NCI-H1048 (cell line): ENCODE measurements at places on chromosomes 5 and 9.

- no peak for DNase-seq
These were observed 16.8 kb downstream of the ANKH start for GRCh38 chr5:14854799-14855198.

GRCh38 chr5:109191153-109191558 lies 218.6 kb downstream of the PJA2 start:
- DNase-seq: no peak

GRCh38 chr5:100901821-100902341 lies 1.2 kb downstream of the ST8SIA4 start:
- DNase-seq: no peak

DNA sequence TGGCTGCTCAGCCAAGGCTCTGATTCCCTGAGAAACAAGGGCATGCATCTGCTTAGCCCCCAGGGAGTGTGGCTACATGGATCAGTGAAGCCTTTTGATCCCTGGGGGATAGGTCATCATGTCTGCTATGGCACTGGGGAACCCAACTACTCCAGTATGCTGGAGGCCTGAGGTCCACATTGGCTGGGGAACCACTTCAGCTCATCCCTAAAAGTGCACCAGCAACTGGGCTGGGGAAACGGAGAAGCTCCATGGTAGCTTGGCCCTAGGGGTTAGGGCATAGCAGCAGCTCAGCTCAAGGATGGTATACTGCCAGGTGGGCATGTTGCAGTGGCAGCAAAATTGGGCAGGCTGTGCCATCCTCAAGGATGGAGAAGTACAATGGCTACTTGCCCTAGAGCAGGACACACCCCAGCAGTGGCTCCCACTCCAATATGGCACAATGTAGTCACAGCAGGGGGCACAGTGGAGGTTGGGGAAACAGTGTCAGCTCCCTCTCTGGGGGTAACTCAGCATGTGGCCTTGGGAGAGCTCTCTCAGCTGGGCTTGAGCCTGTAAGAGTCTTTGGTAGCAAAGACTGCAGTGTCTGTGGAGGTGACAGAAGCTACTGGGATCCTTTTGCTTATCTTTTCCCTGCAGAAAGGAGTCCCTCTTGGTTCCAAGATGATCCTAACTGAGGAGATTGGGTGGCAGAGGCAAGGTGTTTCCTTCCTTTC lies 111.5 kb upstream of the FSTL4 start:
- DNase-seq: no peak

GRCh38 chr5:145347026-145347616 lies 488.0 kb downstream of the PRELID2 start:
- DNase-seq: no peak

GRCh38 chr9:109910671-109911518 lies 130.9 kb downstream of the PALM2AKAP2 start:
- no peak for DNase-seq

DNA sequence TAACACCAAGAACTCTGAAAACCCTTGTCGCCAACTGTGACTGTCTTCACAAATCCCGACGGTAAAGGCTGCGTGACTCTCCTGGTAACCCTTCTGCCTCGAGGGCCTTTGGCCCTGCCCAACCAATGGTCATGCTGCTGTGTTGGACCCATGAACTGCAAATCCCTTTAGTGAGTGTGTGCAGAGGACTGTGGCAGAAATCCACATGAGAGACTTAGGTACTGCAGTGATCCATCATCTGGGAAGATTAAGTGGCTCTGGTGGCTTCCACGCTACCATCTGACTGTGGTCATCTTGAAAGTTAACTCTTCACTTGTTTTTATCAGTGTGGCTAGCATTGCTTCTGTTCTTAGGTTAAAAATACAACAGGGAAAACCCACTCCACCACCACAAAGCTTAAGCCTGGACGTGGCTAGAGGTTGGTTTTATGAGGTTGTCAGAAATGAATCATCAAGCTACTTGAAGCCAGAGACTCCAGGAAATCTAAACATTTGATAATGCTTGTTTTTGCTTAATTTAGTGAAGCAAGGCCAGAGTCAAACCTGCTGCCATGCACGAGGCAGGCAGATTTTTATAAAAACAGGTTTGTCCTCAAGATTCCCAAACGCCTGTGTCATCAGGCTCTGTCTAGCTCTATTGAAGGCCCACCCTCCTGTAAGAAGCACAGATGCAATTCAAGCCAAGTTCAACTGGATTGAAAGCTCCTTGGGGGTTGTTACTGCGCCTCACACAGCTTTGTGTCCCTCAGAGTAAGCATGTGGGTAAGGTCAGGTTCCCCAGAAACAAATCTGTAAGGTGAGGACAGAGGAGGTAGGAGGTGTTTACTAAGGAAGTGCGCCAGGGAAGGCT lies 52.7 kb upstream of the ERCC6L2 start:
- DNase-seq: no peak

GRCh38 chr9:77616191-77616590 lies 31.9 kb downstream of the GNA14 start:
- DNase-seq: no peak

DNA sequence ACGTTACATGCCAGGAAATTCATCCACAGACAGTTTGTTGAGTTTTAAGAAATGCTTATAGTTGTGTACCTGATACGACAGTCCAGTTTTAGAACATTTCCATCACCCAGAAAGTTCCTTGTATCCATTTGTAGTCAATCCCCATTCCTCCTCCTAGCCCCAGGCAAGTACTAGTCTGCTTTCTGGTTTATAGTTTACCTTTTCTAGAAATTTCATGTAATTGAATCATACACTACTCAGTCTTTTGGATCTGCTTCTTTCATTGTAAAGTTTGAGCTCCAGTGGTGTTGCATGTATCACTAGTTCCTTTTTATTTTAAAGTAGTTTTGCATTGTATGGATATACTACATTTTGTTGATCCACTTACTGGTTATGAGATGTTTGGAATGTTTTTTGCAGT lies 291.2 kb downstream of the AOPEP start:
- no peak for DNase-seq

DNA sequence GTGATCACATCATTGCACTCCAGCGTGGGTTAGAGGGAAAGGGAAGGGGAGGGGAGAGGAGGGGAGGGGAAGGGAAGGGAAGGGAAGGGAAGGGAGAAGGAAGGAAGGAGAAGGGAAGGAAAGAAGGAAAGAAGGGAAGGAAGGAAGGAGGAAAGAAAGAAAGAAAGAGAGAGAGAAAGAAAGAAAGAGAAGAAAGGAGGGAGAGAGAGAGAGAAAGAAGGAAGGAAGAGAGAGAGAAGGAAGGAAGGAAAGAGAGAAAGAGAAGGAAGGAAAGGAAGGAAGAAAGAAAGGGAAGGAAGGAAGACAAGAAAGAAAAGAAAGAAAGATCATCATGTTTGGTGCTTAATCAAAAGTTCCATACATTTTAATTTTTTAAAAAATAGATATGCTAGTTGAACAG lies 136.2 kb downstream of the CMYA5 start:
- DNase-seq: no peak

DNA sequence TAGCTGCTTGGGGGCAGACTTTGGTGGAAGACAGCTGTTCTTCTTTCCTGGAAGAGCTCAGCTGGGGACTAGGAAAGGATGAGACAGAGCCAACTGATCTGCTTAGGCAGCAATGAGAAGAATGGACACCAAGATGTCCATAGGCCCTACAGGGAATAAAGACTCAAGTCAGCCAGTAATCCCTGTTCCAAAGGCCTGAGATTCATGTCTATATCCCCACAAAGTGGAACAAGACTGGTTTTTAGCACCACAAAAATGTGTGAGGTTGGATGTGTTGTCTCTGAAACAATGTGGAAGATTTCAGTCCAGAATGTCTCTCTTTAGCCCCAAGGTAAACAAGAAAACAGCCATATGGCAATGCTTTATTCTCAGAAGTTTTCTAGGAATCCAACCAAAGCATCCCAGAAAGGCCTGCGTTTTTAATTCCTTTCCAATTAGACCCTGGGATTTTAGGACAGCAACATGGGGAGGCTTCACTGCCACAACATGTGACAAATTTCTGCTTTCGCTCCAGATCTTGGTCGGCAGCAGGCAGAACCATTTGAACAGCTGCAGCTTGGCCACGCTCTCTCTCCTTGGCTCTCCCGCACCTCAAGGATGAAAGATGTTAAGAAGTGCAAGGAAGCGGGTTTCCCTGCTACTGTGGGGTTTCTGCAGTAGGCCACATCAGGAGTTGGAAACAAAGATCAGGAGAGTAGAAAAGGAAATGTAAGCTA lies 245.1 kb downstream of the FSTL4 start:
- DNase-seq: no peak

GRCh38 chr5:147193123-147193522 lies 41.7 kb upstream of the STK32A start:
- no peak for DNase-seq

GRCh38 chr5:139848508-139849100 lies 53.0 kb downstream of the PSD2 start:
- DNase-seq: no peak

GRCh38 chr5:177204281-177204680 lies 70.7 kb downstream of the NSD1 start:
- DNase-seq: no peak

- no peak for DNase-seq
These were observed 51.9 kb upstream of the TBC1D9B start for GRCh38 chr5:179959641-179960040.

GRCh38 chr9:20353931-20354652 lies 268.2 kb downstream of the MLLT3 start:
- no peak for DNase-seq

DNA sequence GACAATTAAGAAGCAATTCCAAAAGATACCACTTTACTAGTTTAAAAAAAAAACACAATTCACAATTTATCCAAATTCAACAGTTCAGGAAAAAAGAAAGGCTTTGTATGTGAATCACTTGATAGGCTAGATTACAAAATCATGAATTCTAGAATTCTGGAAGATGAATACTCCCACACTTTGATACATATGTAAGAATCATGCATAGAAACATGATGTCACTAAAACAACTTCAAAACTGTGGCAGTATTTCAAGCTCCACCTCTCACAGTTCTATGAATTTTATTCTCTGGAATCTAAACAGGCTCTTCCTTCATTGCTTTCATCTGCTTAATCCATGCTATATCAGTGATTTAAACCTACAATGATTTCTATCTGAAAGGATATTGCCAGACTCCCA lies 51.0 kb downstream of the GNAQ start:
- DNase-seq: no peak

- no peak for DNase-seq
These were observed 144.4 kb upstream of the MAP3K1 start for GRCh38 chr5:56670916-56671315.

- DNase-seq: no peak
These were observed 60.8 kb downstream of the PTPN3 start for GRCh38 chr9:109437286-109437685.

- DNase-seq: no peak
These were observed 47.5 kb downstream of the MRPL36 start for GRCh38 chr5:1751864-1752822.

- no peak for DNase-seq
These were observed 539.6 kb downstream of the LRRC70 start for GRCh38 chr5:63118221-63118620.

DNA sequence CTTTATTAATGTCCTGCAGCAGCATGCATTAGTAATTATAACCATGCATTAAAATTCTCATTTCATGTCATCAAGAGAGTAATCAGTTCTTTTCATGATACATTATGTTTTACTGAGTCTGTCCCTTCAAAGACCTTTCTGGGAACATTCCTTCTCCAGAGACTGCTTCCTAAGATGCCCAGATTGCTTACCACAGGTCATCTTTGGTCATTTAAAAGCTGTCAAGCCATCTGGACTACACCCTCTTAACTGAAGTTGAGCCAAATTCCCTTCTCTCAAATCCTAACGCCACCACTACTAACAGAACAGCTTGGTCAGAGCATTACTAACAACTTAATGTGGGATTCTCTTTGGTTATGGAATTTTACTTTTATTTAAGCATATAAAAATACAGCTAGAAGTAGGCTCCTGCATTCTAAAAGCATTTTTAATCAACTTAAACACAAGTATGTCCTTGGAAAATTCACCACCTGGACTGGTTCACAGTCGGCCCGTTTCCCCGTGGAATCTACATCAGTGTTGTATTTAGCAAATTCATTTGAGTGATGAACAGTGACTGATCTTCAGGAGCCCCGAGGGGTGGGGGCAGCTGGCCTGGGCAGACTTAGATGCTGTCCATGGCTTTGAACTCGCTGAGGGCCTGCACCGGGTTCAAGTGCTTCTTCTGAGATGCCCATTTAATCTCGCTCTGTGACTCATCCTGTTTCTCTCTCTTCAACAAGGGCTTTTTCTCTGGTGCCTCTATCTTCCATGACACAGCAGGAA lies 92.8 kb upstream of the CCDC112 start:
- no peak for DNase-seq

GRCh38 chr5:10202089-10202910 lies 47.4 kb downstream of the ATPSCKMT start:
- DNase-seq: no peak

GRCh38 chr9:98240475-98240874 lies 15.0 kb downstream of the TBC1D2 start:
- no peak for DNase-seq

DNA sequence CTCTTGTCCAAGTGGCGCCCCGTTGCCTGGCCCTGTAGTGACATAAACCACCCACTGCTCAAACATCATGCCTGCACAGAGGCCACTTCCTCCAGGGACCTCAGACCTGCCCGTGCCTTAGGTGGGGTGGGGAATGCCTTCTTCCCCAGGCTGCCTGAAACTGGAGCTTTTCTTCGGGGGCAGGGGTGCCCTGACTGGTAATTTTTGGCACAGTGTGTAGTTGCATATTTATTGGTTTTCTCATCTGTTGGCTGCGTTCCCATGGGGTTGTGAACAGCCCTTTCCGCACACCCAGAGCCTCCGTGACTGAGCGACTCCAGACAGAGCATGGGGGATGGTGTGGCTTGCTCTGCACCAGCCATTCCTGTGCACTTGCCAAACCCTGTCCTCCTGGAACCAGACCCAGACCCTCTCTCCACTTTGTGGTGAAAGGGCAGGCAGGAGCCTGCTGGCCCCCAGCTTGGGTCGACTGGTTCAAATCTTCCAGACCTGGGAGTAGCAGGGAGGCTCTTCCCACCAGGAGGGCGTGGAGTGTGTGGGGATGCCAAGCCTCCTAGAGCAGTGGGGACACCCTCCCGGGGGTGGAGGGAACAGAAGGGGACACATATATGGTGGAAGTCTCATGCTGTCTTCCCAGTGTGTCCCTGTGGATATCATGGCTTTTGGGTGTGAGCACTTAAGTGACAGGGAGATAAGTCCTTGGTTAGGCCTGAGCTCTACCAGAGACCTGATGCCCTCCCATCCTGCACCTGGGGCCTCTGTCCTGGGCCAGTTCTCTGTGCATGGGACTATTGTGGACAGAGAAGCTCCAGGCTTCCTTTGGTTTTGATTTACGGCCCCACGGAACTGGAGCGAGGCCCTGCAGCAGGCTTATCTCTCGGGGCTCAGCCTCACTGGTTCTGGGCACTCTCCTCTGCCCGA lies 39.6 kb downstream of the WNK2 start:
- DNase-seq: no peak

- no peak for DNase-seq
These were observed 2.1 kb downstream of the REEP5 start for GRCh38 chr5:112919972-112920371.

DNA sequence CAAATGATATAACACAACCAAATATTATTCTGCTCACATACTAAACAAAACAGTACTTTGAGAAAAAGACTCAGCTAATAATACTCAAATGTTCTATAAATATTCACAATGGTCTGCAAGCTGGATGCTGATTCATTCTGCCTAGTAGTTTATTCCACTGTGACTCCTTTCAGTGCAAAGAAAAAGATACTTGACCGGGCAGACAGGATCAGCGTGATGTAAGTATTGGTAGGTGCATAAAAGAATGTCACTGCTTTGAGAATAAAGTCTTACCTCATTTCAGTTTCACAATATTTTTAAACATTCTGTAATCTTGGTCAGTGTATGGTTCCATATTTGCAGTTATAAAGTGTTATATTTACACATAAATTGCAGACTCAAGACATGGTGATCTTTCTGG lies 223.0 kb upstream of the NUDT12 start:
- no peak for DNase-seq

- DNase-seq: peak; percentile 89
These were observed at the start of gene CAMLG for GRCh38 chr5:134738133-134738962. Gene CAMLG, plus strand, starts transcription at chr5:134738548. Its CDS starts 73 bp downstream, at chr5:134738621.
